ENCODE measurements at places on chromosomes 2 and 18.

DNA sequence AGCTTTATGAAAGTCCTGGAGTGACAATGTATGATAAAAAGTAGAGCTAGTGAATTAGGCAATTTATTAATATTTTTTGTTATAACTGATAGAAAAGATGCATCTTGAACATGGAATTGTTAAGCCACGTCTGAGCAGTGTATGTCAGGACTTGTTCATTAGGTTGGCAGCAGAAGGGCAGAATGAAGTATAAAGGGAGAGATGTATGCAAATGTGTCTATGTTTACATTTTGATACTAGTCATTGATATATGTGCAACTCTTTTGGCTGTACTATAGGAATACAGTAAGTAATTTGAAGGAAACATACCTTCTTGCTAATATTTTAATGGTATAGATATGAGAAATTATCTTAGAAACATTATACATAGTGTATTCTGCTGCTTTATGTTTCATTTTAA is 49.0 kb upstream of the TMEM247 start:
- no peak for DNase-seq

DNA sequence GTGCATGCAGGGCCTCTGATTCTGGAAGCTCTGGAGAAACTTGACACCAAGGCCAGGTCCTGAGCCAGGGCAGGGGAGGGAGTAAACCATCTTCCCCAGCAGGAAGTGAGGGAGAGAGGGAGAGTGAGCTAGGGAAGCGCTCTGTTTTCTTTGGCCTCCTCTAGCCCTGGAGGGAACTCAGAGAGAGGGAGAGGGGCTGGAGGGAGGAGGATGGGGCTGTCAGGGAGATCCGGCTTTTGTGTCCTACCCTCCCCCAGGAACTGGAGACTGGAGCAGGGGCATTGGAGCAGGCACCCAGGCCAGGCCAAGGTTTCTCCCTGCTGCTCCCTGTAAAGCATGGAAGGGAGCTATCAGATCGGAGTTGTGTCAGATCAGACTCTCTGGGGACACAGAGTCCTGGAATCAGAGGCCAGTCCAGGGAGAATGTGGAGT is 22.7 kb upstream of the PKDCC start:
- peak; percentile 56 for DNase-seq

DNA sequence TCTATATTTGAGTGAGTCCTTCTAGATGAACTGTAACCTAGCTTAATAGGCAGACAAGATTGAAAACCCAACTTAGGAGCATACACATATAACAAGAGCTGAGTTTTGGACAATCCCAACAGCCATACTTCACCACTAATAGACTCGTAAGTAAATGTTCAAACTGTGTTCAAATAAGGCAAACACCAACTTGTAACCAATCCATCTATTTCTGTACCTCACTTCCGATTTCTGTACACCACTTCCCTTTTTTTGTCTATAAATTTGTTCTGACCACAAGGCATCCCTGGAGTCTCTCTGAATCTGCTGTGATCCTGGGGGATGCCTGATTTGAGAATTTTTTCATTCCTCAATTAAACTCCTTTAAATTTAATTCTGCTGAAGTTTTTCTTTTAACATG is 1149.1 kb upstream of the NRXN1 start:
- DNase-seq: no peak

DNA sequence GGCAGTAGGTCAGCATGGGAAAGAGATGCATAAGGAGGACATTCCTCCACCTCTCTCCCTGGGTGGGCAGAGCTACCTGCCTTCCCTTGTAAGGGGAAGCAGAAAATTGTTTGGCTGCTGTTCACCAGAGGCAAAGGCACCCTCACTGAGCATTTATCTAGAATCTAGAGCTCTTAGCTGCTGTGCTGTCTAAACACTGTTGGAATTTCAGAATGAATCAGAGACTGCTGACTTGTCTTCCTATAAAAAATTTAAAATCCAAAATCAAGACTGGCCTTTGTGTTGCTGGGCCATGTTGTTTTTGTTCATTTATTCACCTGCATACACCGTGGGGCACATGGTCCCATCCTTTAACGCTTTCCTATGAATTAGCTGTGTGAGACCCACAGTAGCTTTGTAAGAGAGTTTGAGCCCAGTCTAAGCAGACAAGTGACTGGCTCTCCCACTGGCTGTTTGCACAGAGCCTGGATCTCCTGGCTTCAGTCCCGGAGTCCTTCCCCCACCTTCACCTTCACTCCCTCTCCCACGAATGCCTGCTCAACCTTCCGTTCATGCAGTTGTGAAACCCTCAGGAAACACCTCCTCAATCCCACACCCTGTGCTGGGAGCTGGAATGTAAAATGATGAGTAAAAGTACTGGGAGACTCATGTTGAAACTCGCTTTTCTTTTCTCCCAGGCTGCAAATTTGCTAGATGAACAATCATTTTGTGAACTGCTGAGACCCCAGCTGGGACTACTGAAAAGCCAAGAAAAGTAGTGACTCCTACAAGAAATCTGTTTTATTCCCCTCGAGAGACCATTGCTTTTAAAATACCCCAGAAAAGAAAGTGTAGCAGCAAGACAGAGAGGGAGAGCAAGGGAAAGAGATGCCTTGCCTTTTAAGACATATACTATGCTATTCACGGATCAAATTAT is 76.2 kb downstream of the FAM168B start:
- DNase-seq: peak; percentile 81

- DNase-seq: no peak
These were observed 296.2 kb upstream of the ZC3H15 start for GRCh38 chr2:186189816-186190215.

GRCh38 chr2:135790423-135790822 is 46.6 kb downstream of the LCT start:
- DNase-seq: no peak

GRCh38 chr2:108594132-108594981 is 60.1 kb downstream of the LIMS1 start:
- DNase-seq: peak; percentile 92

DNA sequence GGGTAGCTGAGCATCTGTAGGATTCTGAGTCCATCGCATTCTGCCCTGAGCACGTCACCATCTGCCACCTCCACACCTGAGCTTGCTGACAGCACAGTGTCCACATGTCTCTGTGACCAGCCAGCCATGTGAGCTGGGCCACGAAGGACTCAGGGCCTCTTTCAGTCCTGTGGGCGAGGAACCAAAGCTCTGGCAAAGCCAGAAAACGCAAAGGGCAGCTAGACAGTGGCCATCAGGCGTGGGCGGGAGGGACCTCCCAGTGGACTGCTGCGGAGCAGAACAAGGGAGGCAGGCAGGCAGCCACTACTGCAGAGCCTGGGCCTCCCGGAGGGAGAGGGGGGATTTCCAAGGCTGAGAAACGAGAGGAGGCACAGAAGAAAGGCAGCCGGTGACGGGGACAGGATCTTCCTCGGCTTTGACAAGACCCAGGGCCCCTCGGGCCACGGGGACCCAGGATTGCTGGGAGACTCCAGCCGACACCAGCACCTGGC is 274.6 kb upstream of the SALL3 start:
- DNase-seq: no peak

DNA sequence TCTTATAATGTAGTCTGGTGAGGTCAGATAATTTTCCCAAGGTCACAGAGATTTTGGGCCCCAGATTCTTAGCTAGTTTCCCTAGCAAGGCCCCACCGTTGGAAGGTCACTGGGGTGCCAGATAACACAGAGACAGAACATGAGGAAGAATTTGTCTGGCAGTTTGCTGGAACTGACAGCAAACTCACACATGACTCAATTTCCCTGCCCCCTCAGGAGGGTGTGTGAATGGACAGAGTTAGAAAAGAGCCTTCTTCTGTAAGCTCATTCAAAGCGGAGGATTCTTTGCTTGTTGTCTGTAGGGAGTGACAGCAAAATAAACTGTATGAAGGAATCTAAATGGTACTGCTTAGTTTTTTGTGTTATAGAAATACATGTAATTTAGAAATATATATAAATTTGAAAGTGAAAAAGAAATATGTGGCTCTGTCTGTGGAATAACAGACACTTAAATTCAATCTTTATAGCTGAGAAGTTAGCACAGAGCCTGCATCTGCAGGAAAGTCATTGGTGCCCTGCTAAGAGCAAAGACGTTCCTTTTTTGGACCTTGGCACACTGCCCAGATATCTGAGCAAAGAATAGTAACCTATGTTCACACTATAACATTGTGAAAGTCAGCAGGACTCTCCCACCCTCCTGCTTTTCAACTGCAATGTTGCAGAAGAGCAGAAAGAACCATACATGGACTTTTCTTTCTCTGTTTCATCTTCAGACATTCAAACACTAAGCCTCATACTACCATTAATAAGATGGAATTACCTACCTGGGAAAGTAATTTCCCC is 2.1 kb downstream of the MDH1 start:
- DNase-seq: peak; percentile 31

DNA sequence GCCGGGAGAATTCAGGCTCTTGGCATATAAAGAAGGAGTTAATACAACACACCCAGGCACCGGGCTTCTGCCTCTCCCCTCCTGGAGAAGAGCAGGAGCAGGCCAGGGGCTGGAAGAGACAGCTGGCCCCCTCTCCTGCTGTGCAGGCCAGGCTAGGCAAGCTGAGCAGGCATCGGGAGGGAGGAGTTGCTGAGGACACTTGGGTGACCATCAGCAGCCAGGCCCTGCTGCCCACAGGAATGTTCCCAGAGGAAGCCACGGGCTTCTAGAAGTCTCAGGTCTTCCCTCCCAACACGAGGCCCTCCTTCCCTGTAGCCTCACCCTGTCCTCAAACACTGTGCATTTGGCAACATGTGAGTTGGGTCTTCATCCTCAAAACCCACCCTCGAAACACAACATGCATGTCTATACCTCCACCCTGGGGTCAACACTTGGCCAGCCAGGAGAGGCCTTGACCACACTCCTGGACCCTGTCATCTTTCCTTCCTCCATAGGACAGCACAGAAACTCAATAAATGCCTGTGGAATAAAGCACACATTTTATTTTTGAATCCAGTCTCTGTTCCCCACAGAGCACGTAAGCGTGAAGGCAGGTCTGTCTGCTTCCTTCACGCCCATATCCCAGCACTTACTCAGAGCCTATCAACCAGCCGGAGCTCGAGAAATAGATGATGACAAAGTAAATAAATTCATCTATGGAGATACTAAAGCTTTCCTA is 433.8 kb upstream of the ID2 start:
- peak; percentile 83 for DNase-seq

- no peak for DNase-seq
These were observed 121.0 kb upstream of the SLC39A10 start for GRCh38 chr2:195535911-195536522.

GRCh38 chr18:21389903-21390302 is 147.9 kb downstream of the GREB1L start:
- no peak for DNase-seq

- peak; percentile 84 for DNase-seq
These were observed 216.4 kb upstream of the OSR1 start for GRCh38 chr2:19574778-19575260.

DNA sequence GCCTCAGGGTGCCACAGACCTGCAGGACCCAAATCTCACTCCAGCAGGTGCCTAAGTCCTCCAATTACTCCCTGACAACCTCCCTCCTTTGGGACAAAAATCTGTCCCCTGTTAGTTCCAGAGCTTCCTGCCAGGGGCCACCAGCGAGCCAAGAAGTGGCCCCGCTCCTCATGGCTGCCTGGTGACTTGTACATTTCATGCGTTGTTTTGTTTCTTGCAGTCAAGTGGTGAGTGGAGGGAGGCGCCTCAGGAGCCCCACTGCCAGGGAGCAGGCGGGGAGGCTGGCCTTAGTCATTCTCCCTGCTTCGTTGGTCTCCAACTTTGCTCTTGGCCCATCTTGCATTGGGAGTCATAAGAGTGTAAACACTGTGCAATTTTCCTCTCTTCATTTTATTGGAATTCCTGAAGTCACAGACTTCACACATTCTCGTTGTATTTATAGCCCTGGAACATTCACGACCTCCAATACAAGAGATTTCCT is 81.3 kb downstream of the KCNF1 start:
- peak; percentile 79 for DNase-seq

GRCh38 chr18:10184776-10185175 is 269.7 kb upstream of the APCDD1 start:
- DNase-seq: no peak

GRCh38 chr18:25062720-25063119 is 289.2 kb downstream of the ZNF521 start:
- DNase-seq: no peak

DNA sequence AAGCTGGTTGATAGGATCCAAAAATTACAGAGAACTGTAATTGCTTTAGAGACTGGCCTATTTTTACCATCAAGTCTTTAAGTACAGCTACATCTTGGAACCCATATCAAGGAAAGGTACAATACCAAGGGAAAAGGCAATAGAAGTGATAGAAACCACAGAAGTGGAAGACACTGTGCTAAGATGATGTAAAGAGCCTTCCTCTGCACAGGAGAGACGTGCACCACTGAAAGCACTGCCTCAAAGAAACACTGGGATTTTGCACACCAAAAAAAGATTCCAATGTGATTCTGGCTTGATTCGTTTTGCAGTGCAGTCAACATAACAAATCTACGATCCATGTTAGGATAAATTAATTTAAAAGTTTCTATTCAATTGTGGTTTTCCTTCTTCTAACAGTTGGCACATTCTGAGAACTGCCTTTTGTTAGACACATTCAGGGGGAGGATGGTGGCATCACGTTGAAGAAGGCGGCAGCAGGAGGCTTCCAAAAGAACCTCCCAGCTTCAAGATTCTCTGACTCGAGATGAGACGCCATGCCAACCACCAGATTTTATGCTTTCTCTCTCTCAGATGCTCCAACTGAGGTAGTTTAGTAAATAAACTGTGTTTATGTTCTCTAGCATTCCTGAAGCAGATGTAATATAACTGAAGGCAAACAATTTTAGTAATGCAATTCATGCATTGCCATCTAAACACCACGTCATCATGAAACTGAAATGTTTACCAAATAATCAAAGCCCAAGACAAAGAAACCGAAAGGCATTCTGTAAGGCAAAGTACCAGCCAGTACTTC is 102.9 kb downstream of the BCL2 start:
- DNase-seq: peak; percentile 9

- DNase-seq: no peak
These were observed 769 bp downstream of the ALMS1 start for GRCh38 chr2:73386342-73386868.

GRCh38 chr2:168136392-168136977 is 110.9 kb downstream of the STK39 start:
- DNase-seq: peak; percentile 54

DNA sequence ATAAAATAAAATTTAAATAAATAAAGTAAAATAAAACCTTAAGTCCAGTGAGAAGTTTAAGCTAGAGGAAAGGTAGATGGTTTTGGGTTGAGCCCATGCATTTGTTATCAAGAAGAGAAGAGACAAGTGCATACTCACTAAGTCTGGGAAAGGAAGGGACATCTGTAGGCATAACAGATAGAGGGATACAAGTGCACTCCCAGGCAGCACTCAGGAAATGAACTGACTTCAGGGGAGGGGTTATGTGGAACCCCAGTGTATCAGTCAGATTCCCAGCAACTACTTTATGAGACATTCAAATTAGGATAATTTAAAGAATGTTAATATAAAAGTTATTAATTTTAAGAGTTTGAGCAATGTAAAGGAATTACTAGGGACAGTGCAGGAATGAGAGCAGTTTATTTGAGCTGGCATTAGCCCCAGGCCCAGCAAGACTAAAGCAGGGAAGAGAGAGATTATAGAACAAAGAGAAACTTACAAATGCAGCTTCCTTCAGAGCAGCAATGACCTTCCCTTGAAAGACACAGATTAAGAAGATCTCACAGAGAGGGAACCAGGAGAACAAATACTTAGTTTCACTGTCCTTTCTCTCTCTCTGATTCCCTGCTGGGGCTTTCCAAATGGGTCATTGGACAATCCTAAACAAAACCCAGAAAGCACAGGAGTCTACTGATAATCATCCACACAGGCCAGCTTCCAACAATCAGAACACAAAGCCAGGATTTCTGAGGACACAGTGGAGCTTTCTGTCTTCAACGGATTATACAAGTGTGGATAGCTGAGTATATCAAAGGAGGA is 109.7 kb downstream of the ERBB4 start:
- no peak for DNase-seq
